Left lung (tissue), 14 donors: ENCODE measurements at places on chromosomes 2 and 18. TPM values are rescaled to one million over a fixed set of nuclear protein-coding genes. Genes with fewer than 3 reads are reported as not detected.

GRCh38 chr2:41698678-41699422 lies 349.0 kb upstream of the PKDCC start:
- H3K4me3 ChIP-seq, result no peak overlapping the region
- peak; percentile 37 for DNase-seq

- H3K4me3 ChIP-seq, result no peak overlapping the region
- no peaks in the 10 kb centered on the region for H3K27me3 ChIP-seq
- H3K4me1 ChIP-seq, result peaks cover 16% of the 10 kb centered on the region
- H3K36me3 ChIP-seq, result no peaks in the 10 kb centered on the region
- no peak for DNase-seq
Observed at GRCh38 chr2:159160954-159161353, 125.5 kb downstream of the WDSUB1 start.

- H3K27ac ChIP-seq, result no peak overlapping the region
- H3K27me3 ChIP-seq, result no peaks in the 10 kb centered on the region
Observed at GRCh38 chr18:36511791-36512352, 214.4 kb downstream of the FHOD3 start.

- no peaks in the 10 kb centered on the region for H3K4me1 ChIP-seq
- no peaks in the 10 kb centered on the region for H3K27me3 ChIP-seq
- DNase-seq, result no peak
- no peak overlapping the region for H3K27ac ChIP-seq
Observed at GRCh38 chr2:118350621-118351020, 262.4 kb downstream of the INSIG2 start.

DNA sequence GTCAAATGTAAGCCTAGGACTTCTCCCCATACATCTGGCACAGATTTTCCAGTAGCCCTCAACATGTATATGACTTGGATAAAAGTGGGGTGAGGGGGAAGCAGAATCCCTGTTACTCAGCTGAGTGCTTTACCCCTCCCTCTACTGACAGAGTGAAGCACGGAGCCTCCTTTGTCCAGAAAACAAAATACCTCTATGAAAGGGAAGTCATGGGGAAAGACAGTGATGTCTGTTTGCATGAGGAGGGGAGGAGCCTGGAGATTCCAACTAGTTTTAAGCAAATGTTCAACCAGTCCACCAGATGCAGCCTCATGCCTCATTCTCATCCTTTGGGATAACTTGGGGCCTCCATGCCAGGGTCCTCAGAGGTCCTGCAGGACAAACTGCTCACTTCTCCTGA lies 203.9 kb downstream of the SMAD2 start:
- no peaks in the 10 kb centered on the region for H3K4me1 ChIP-seq
- no peaks in the 10 kb centered on the region for H3K27me3 ChIP-seq
- H3K36me3 ChIP-seq, result no peaks in the 10 kb centered on the region
- DNase-seq, result no peak
- H3K27ac ChIP-seq, result no peak overlapping the region

- peaks cover 3% of the 10 kb centered on the region for H3K4me1 ChIP-seq
- DNase-seq, result no peak
- H3K4me3 ChIP-seq, result no peak overlapping the region
- no peak overlapping the region for H3K27ac ChIP-seq
Observed at GRCh38 chr2:234344012-234344411, 152.9 kb downstream of the ARL4C start.

GRCh38 chr2:16645775-16646559 lies 19.7 kb downstream of the CYRIA start:
- no peak overlapping the region for H3K4me3 ChIP-seq
- H3K4me1 ChIP-seq, result peaks cover 8% of the 10 kb centered on the region
- H3K27ac ChIP-seq, result no peak overlapping the region
- no peaks in the 10 kb centered on the region for H3K36me3 ChIP-seq
- no peak for DNase-seq
- H3K27me3 ChIP-seq, result no peaks in the 10 kb centered on the region

GRCh38 chr2:231600619-231601355 lies 8.1 kb downstream of the TEX44 start:
- H3K36me3 ChIP-seq, result no peaks in the 10 kb centered on the region
- H3K4me1 ChIP-seq, result peaks cover 24% of the 10 kb centered on the region
- DNase-seq, result no peak
- H3K27ac ChIP-seq, result no peak overlapping the region
- H3K27me3 ChIP-seq, result no peaks in the 10 kb centered on the region

DNA sequence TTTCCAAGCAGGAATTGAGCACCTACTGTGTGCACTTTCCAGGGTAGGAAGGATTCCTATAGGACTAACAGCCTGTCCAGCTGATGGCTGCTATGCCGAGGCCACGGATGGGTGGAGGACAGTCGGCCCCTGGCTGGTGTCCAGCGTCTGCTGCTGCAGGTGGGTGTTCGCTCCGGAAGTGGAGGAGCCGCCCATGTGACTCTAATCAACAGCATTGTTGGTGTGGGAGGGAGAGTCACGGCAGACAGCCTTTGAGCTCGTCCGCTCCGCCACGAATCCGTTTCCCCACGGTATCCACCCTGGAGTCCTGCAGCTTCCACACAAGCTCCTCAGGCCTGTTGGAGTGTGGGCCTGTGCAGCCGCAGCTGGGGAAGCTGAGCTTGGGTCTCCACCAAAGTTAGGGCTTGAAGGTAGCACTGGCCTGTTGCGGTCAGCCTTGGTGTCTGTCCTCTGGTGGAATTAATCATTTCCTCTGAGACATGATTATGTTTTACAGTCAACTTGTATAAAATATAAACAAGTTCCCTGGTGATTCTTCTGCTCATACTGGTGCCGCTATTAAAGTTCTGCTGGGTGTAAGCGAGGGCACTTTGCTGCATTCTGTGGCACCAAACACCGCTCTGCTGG lies 185.9 kb upstream of the TPO start:
- no peaks in the 10 kb centered on the region for H3K36me3 ChIP-seq
- peak overlapping the region; percentile 48 for H3K27ac ChIP-seq
- no peaks in the 10 kb centered on the region for H3K27me3 ChIP-seq

GRCh38 chr2:173307293-173307692 lies 47.4 kb upstream of the CDCA7 start:
- DNase-seq, result no peak
- no peaks in the 10 kb centered on the region for H3K4me1 ChIP-seq
- no peak overlapping the region for H3K4me3 ChIP-seq
- H3K27ac ChIP-seq, result no peak overlapping the region
- no peaks in the 10 kb centered on the region for H3K36me3 ChIP-seq

GRCh38 chr2:89833116-89833779 lies 1141.8 kb downstream of the RPIA start:
- no peaks in the 10 kb centered on the region for H3K27me3 ChIP-seq
- no peaks in the 10 kb centered on the region for H3K4me1 ChIP-seq
- no peaks in the 10 kb centered on the region for H3K36me3 ChIP-seq
- no peak for DNase-seq
- H3K27ac ChIP-seq, result no peak overlapping the region

TTC39C gene
- total RNA-seq, result 12.2 TPM

PRKAG3 gene
- total RNA-seq, result not detected

D2HGDH gene
- 38.4 TPM for total RNA-seq

CRACDL gene
- total RNA-seq, result 15.2 TPM

TFCP2L1 gene
- total RNA-seq, result 32.5 TPM

SNORC gene
- 2.2 TPM for total RNA-seq

PDE1A gene
- 4.6 TPM for total RNA-seq

NXPH2 gene
- total RNA-seq, result not detected
